ENCODE measurements at places on chromosomes 16 and 17.

GRCh38 chr17:33079201-33079600 is 87.6 kb downstream of the SPACA3 start:
- no peak for DNase-seq

GRCh38 chr16:5905935-5906334 is 808.3 kb upstream of the EEF2KMT start:
- DNase-seq, result peak; percentile 56

GRCh38 chr16:55502801-55503366 is 6.0 kb upstream of the LPCAT2 start:
- peak; percentile 78 for DNase-seq

DNA sequence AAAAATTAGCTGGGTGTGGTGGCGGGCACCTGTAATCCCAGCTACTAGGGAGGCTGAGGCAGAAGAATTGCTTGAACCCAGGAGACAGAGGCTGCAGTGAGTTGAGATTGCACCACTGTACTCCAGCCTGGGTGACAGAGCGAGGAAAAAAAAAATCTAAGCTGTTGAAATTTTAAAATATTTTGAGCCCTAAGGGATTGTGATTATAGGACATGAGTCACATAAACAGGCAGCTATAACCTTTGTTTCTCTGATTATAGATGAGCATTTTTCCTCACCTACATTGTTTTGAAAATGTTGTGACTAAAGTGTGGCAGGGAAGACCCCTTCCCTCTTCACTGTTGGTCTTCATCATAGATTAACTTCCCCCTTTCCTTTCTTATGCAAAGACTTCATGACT is 135.5 kb downstream of the MGAT5B start:
- no peak for DNase-seq

- DNase-seq, result no peak
These were observed 10.4 kb downstream of the KRT37 start for GRCh38 chr17:41413982-41414381.

GRCh38 chr16:17289050-17289449 is 181.7 kb downstream of the XYLT1 start:
- no peak for DNase-seq

GRCh38 chr16:25575363-25575762 is 116.4 kb upstream of the HS3ST4 start:
- no peak for DNase-seq

DNA sequence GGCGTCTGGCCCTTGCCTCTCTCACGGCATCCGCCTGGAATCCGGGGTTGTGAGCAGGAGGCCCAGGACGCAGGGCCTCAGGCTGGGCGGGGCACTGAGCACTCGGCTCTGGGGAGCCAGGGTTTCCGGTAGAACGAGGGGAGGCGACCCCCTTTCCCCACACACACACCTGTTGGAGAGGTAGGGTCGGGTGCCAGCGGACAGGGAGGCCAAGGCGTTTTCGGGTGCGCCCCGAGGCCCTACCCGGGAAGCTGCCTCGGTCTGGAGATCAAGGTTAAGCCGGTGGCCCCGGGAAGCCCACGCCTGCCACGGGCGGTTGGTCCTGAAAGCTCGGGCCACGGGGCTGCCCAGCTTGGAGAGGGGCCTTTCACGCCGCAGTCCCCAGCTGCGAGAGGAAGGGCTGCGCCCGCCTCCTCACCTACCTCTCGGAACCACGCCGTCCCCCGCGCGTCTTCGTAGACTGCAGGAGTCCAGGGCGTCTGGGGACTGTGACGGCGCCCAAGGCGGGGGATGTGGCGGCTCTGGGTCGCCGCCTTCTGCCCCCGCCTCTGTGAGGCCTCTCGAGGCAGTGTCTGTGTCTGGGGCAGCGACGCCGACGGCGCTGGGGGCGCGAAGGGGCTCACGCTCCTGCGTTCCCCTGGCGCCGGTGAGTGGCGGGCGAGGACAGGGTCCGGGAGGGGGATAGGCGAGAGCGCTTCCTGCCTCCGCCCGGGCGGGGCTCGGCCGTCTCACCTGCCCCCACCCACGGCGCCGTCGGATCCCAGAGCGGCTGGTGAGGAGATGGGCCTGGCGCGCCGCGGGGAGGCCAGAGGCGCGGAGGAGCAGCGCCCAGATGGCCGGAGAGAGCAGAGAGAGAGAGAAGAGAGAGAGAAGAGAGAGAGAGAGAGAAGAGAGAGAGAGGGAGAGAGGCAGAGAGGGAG is 20.3 kb upstream of the HOXB9 start:
- no peak for DNase-seq

DNA sequence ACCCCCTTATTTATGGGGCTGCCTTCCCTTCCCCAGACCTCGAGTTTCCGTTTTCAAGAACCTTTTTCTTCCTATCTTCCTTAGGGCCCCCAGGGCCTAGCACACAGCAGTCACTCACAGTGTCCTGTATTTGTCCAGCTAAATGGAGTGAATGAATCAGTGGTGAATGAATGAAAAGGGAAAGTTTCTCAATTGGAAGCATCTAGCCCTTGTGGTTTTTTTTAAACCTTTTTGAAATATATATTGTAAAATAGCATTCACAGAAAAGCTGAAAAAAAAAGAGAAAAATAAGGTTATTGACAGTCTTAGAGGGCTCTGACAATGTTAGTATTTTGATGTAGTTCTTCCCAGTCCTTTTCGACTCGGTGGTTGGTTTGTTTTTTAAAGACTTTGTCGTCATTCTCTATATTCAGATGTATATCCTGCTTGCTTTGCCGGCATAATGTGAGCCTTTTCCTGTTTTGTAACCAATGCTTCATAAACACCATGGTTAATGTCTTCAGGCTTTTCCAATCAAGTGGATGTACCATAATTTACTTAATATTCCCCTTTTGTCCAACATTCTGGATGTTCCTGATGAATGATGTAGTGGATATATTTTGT is 45.3 kb downstream of the RAI1 start:
- DNase-seq, result no peak

DNA sequence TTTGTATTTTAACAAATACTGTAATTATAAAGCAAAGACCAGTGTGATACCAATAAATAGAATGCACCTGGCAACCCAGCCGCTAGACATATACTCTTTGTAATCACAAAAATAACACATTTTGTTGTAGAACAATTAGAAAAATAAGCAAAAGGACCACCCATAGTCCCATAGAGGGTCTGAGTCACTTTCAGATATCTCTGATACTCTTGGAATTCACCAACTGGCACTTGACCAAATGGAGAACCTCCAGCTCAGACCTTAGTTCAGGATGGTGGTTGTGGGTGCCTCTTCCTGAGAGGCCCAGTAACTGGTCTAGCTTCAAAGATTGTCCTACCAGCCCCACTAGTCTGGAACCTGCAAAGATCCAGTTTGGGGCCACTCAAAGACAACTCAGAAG is 789 bp upstream of the TERF2 start:
- peak; percentile 61 for DNase-seq

- peak; percentile 70 for DNase-seq
These were observed 16.7 kb upstream of the SLC12A3 start for GRCh38 chr16:56848029-56848936.

GRCh38 chr16:77585379-77586251 is 136.7 kb upstream of the NUDT7 start:
- DNase-seq, result peak; percentile 37

- peak; percentile 54 for DNase-seq
These were observed 30.1 kb upstream of the TNFRSF13B start for GRCh38 chr17:17001874-17002520.

DNA sequence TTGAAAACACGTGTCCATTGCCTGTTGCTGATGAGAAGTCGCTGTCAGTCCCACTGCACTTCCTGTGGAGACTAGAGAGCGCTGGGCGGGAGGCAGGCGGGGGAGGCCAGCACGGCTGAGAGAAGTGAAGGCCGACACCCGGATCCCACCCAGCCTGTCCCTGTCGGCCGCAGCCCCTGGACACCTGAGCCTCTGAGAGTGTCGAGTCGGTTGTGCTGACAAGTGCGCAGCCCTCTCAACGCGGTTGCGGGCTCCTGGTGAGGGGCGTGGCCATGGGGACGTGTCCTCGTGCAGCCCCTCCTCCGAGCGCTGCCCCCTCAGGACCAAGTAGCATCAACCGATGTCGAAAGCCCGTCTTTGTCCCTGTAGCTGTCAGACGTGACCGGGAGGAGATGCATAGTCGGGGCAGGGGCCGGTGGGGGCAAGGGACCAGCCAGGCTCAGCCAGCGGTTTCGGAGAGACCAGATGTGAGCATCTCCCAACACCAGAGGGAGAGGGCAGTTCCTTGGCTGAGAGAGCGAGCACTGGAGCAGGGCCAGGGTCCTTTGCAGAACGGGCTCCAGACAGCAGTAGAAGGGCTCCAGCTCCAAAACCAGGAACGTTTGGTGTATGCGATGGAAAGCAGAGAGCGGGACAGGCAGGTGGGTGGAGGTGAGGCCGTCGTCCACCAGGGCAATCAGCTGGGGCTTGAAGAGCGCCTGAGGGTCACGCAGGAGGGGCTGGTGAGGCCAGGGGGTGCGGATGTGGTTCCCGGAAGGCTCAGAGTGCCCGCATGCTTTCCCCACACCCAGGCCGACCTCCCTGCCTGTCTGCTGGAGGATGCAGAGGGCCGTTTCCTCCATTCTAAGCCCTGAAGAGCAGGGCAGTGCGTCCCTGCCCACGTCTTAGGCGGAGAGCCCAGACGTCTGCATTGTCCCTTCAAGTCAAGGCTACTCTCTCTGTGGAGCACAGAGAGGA is 43.3 kb upstream of the CHMP6 start:
- DNase-seq, result no peak

DNA sequence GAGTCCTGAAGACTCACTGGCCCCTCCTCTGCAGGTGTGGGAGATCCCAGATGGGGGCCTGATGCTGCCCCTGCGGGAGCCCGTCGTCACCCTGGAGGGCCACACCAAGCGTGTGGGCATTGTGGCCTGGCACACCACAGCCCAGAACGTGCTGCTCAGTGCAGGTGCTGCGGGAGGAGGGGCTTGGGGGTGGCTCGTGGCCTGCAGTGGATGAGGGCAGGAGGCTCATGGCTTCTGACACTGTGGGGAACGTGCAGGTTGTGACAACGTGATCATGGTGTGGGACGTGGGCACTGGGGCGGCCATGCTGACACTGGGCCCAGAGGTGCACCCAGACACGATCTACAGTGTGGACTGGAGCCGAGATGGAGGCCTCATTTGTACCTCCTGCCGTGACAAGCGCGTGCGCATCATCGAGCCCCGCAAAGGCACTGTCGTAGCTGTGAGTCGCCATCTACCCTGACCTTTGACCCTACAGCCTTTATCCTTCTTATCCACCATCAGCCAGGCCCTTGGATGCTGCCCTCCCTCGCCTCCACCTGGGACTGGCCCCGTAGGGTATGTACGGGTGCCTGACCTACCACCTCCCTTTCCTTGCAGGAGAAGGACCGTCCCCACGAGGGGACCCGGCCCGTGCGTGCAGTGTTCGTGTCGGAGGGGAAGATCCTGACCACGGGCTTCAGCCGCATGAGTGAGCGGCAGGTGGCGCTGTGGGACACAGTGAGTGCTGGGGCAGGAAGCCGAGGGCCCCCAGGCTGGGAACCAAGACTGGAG is 3.6 kb downstream of the CORO1A start:
- DNase-seq, result peak; percentile 24

DNA sequence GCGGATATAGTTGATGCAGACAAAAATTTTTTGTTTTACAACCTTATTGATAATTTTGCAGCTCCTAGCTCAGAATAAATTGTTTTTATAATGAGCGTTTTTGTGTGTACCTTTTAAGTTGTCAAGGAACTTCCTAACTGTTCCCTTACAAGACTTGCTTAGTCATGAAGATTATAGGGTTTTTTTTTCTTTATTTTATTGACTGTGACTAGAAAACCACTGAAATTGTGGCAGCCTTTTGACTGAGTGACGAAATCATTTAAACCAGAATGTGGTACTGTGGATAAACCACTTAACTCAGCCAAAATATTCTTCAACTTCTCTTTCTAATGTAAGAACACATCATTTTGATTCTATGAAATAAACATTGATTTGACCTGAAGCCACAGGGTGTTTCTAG is 40.8 kb upstream of the VPS4A start:
- DNase-seq, result peak; percentile 39

All from fibroblast of skin of abdomen (primary cell).